Aorta (tissue), 5 donors: ENCODE measurements at places on chromosomes 1 and 21.

DNA sequence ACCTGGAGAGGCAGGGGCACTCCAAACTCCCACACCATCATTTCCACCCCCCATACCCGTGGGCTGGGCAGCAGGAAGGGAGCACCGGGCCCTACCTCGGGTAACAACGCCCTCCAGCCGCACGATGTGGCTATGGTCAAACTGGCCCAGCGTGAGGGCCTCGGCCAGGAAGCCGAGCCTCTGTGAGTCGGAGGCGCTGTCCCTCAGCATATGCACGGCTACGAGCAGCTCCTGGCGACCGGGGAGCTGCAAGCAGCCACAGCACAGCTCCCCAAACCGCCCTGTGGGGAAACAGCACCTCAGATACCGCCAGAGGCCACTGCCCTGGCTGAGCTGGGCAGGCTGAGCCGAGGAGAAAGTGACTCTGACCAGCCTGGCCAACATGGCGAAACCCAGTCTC is 29.2 kb downstream of the CDCA8 start:
- no peak for DNase-seq

DNA sequence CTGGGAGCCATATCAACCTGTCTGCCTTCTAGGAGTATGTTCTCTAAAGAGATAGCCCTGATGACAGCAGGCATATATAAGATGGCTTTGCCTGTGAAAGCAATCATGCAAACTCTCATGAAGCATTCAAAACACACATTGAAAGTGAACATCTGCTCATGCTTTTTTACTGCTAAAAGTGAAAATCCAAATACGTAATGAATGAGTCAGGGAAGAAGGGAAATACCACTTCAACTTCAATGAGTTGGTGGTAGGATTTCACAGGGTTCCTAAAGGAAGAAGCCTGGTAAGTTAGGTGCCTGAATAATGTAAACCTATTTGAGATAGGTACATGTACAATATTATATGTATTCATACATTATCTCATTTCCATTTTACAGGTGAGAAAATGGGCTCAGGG is 50.5 kb upstream of the SLFNL1 start:
- no peak for DNase-seq

GRCh38 chr21:45736690-45737484 is 93.4 kb downstream of the PCBP3 start:
- peak; percentile 34 for DNase-seq

DNA sequence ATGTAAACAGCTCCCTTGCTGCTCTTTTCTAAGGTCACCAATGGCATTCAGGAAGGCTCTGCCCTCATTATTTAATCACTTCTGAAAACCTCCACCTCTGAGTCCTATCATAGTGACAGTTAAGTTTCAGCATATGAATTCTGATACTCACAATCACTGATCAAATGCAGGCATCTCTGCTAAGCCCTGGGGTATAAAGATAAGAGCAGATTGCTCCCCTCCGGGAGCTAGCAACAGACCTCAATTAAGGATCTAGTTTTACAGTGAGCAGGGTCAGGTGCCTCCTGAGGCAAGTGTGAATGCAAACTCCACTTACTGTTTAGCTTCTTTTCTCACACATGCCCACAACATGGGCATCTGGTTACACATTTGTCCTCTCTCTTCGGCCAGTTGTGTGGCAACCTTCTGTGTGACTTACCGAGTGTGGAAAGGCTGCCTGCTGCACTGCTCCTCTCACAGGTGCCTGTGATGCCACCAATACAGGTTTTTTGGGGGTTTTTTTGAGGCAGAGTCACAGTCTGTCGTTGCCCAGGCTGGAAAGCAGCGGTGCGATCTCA is 15.0 kb downstream of the IL10RB start:
- DNase-seq, result no peak

- DNase-seq, result no peak
These were observed 13.5 kb downstream of the SLC37A1 start for GRCh38 chr21:42527127-42527488.

- DNase-seq, result no peak
These were observed 15.8 kb downstream of the GPSM2 start for GRCh38 chr1:108892356-108893140.

GRCh38 chr1:225479341-225479740 is 51.5 kb upstream of the LBR start:
- DNase-seq, result peak; percentile 57

DNA sequence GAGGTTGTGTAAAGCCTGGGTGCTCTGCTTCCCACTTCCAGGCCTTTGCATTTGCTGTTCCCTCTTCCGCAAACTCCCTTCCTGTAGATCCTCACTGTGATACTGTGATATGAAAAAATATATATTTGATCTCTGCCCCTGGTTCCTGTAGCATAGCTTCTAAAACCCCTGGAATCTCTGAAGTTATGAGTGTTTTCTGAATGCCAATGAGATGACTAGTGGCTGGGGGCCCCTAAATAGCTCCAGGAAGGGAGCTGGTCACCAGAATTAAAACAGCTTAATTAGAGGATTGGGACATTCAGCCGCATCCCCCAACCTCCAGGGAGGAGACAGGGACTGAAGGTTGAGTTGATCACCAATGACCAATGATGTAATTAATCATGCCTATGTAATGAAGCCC is 21.9 kb downstream of the DUSP10 start:
- DNase-seq, result no peak

- no peak for DNase-seq
These were observed 11.5 kb upstream of the TNR start for GRCh38 chr1:175754921-175755320.

DNA sequence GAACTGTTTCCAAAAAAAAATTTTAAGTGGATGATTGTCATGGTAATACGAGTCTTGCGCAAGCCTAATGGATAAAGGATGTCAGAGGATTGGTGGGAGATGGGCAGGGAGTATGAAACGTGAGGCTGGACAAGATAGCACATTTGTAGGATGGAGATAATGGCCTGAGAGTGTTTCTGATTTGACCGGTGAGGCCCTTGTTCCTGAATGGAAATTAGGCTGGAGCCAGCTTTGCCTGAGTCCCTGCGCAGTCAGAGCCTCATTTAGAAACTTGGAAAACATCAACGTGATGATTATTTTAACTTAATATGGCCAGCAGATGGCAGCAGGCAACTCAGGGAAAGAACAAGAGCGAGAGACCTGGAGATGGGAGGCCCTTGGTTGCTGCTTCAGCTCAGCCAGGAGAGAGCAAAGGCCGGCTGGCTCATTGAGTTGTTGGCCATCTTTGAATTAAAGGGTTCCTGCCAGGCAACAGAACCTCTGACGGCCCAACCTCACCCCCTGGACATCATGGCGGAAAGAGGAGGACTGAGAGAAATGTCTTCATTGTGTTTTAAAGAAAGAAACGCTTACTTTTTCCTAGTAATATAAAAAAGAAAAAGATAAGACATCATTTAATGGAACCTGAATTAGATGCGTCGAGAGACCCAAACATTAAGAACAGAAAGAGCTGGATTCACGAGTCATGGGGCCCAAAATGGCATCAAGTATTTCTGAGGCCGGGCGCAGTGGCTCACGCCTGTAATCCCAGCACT is 80.3 kb downstream of the SELENOF start:
- peak; percentile 80 for DNase-seq
